ENCODE measurements at places on chromosomes 7 and 10.

- no peak for DNase-seq
Observed at GRCh38 chr10:12508165-12508564, 158.8 kb downstream of the CAMK1D start.

- peak; percentile 53 for DNase-seq
Observed at GRCh38 chr10:45353186-45353585, 20.8 kb upstream of the ALOX5 start.

DNA sequence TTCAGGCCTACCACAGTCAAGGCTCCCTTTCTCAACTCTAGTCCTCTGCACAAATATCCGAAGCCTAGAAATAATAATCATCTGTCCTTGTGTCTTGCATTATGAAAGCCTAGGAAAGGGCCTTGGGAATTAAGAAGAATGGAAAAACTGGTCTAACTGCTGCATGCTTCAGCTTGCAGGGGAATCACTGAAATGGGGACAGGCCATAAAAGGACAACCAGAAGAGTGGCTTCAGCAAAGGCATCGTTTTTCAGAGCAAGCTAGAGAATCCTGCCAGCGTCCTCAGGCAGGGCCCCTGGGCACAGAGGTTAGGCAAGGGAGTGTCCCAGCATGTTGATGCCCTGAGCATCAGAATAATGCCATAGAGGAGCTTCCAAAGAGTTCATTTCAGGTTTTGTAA is 13.2 kb downstream of the ERVW-1 start:
- DNase-seq: no peak

DNA sequence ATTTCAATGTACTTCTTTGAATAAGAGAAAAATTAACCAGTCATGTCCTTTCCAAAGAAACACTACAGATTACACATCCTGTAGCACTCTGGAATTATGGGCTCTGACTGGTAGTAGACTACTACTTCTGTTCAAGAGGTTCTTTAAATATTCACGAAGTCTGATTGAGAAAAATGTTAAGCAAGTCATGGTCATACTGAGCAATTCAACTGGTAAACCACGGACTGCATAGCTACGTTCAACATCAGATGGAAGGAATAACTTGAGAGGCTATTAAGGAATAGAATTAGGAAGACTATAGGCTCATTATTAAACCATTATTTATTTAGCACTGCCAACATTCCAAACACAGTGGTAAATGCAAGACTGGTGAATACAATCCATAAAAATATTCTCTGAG is 160.8 kb downstream of the IMMP2L start:
- no peak for DNase-seq

- DNase-seq: no peak
Observed at GRCh38 chr7:132424821-132425724, 151.2 kb downstream of the PLXNA4 start.

DNA sequence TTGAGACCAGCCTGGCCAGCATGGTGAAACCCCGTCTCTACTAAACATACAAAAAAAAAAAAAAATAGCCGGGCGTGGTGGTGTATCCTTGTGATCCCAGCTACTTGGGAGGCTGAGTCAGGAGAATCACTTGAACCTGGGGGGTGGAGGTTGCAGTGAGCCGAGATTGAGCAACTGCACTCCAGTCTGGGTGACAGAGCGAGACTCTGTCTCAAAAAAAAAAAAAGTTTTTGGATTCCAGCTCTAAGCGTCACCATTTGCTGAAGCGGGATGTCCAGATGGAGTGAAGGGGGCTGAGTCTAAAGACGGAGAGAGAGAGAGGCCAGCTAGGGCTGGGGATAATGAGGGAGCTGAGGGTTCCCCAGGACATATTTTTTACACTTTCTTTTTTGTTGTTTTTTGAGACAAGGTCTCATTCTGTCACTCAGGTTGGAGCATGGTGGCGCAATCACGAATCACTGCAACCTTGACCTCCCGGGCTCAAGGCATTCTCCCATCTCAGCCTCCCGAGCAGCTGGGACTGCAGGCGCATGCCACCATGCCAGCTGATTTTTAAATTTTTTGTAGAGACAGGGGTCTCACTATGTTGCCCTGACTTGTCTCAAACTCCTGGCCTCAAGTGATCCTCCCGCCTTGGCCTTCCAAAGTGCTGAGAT is 9.4 kb upstream of the HK1 start:
- DNase-seq: no peak

GRCh38 chr7:94047956-94048355 is 43.8 kb upstream of the BET1 start:
- DNase-seq: no peak

- DNase-seq: no peak
Observed at GRCh38 chr10:36683421-36683820, 442.0 kb upstream of the ANKRD30A start.

DNA sequence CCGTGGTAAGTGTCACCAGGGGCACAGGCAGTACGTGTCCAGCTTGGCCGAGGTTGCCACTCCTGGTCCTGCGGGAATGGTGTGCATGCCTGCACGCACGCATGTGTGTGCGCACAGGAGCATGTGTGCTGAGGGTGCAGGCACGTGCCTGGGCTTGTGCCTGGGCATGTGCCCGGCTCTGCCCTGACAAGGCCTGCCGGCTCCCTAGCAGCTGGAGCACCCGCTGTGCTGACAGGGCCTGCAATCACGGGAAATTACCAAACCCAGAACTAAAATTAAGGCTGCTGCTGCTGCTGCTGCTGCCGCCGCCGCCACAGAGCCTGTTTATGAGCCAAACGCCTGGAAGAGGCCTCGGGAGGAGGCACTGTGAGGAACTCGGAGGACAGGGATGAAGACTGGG is 28.7 kb downstream of the GHRHR start:
- DNase-seq: no peak

DNA sequence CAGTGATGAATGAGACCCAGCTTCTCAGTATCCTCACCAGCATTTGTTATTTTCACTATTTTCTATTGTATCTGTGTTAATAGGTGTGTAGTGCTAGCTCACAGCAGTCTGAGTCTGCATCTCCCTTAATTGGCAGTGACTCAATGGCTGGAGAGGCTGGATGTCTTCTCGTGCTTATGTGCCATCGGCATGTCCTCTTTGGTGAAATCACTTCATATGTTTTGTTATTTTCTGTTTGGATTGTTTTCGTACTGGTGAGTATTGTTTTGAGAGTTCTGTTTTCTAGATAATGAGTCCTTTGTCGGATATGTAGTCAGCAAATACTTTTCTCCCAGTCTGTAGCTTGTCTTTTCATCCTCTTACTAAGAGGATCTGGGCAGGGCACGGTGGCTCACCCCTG is 66.1 kb downstream of the AMZ1 start:
- DNase-seq: no peak

Measured in activated CD4-positive, alpha-beta T cell treated with anti-CD3 and anti-CD28 coated beads, Interleukin-10, Interleukin-2, amounts not matched to agents 100 ng/mL and 50 ng/mL, durations not matched to agents 16 hours and 8 hours (primary cell).